Activated CD8-positive, alpha-beta memory T cell treated with anti-CD3 and anti-CD28 coated beads, Interleukin-2, amount 10 ng/mL, durations not matched to agents 7 days and 5 days (primary cell): ENCODE measurements at places on chromosomes 16 and 17.

DNA sequence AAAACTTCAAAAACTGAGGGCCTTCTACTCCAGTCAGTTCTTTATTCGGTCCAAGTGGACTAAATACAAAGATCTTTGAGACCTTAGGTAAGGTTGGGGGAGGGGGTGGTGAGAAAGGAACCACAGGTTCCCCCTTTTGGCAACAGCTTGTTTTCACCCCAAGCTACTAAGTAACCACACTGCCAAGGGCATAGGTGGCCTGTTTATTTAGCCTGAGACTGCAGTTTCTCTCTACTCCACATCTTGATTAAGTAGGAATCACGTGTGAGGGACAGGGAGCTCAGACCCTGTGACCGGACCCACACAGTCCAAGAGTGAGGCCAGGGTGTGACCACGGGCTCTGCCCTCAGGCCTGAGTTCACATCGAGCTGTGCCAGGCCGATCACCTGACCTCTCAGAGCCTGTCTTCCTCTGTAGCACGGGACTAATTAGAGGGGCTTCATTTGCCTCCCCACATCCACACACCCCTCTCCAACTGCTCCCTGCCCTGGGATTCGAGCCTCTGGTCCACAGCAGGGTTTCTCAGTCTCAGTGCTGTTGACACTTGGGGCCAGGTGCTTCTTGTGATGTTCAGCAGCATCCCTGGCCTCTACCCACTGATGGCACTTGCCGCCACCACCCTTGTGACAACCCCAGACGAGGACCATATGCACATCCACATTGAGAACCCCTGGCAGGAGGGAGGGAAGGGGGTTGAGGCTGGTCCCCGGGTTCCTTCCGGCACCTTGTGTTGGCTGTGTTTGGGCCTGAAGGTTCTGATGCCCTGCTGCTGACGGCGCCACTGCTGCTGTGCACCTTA, 17.8 kb downstream of the ST6GALNAC2 start:
- DNase-seq, result no peak

GRCh38 chr17:62791767-62792446, 16.2 kb downstream of the MARCHF10 start:
- peak; percentile 12 for DNase-seq

DNA sequence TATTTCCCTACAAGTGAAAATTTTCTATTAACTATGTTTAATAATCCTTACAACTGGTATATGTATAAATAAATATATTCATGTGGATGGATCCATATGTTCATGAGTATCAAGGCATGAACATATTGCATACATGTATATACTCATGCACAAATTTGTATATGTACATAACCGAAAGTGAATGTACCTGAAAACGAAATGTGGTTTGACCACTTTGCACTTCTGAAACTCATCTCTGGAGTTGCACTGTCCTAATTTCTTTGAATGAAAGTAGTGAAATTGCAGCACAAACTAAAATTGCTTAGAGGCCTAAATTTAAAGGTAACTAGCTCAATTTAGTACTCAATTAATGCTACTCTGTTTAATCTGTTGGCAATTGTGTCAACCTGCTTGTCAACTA, 27.4 kb upstream of the GNAO1 start:
- no peak for DNase-seq

GRCh38 chr17:77453613-77454241, 313.0 kb downstream of the SEC14L1 start:
- DNase-seq, result peak; percentile 85
